GM23338 (cell line): ENCODE measurements at places on chromosomes 3 and 15.

GRCh38 chr3:195212749-195213375 is 58.1 kb downstream of the XXYLT1 start:
- peaks cover 19% of the 10 kb centered on the region for H3K4me1 ChIP-seq
- H3K27ac ChIP-seq, result no peak overlapping the region
- H3K36me3 ChIP-seq, result no peaks in the 10 kb centered on the region

DNA sequence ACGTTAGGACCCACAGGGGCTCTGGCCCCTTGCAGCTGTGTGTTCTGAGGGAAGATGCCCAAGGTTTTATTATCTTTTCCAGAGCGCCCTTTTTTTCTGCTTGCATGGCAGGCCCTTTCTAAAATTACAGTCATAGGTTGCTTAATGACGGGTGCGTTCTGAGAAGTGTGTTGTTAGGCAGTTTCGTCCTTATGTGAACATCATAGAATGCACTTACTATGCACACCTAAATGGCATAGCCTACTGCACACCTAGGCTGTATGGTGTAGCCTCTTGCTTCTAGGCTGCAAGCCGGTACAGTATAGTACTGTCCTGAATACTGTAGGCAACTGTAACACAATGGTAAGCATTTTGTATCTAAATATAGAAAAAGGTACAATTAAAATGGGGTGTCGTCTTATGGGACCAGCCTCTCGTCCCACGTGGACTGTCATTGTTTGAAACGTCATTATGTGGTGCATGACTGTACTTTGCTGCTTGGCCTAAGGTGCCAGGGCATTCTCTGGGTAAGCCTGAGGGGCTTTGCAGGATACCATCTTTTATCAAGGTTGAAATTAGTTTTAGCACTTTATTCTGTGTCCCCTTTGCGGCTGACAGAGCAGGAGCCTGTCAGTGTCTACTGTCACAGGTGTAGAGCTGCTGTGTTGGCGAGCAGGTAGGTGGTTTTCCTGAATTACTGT is 10.9 kb downstream of the KLF13 start:
- no peaks in the 10 kb centered on the region for H3K27me3 ChIP-seq
- no peak for DNase-seq
- H3K4me3 ChIP-seq, result no peak overlapping the region
- H3K27ac ChIP-seq, result no peak overlapping the region

- H3K4me1 ChIP-seq, result peaks cover 21% of the 10 kb centered on the region
- DNase-seq, result peak; percentile 28
- H3K36me3 ChIP-seq, result no peaks in the 10 kb centered on the region
- H3K27me3 ChIP-seq, result no peaks in the 10 kb centered on the region
- no peak overlapping the region for H3K4me3 ChIP-seq
- H3K27ac ChIP-seq, result no peak overlapping the region
These were observed 91.8 kb downstream of the SSR3 start for GRCh38 chr3:156463123-156463522.

DNA sequence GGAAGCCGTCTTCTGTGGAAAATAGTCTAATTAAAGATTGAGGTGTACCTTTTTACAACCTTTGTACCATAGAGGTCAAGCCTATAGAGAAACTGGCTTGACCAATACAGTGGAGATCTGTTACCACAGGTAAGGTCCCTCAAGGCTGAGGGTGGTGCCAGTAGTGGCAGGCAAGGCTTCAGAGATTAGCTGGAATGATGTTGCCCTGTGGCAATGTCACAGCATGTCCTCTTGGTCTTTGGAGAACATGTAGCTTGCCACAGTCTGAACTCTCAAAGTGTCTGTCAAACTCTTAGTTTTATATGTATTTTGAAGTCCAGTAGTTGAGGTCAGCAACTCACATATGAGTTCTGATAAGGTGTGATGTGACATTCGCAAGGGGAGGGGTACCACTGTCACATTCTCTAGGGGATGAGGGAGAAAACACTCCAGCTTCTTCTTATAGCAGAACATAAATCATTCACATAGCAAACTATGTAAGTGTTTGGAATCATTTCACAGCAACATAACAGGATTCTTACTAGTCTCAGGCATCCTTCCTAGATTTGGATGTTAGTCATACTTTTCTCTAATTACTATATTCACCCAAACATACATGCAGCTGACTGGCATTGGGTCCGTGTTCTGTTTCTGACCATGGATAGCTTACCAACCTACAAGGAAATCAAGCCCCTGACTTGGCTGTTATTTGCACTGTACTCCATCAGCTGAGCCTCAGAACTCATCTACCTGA is 173.6 kb downstream of the UBE2E2 start:
- peaks cover 15% of the 10 kb centered on the region for H3K4me1 ChIP-seq
- H3K36me3 ChIP-seq, result no peaks in the 10 kb centered on the region
- H3K27me3 ChIP-seq, result no peaks in the 10 kb centered on the region

GRCh38 chr15:82105451-82106215 is 59.8 kb upstream of the MEX3B start:
- no peaks in the 10 kb centered on the region for H3K27me3 ChIP-seq
- H3K27ac ChIP-seq, result no peak overlapping the region
- no peak overlapping the region for H3K4me3 ChIP-seq
- H3K4me1 ChIP-seq, result peaks cover 6% of the 10 kb centered on the region; the same call in 1 of the 2 replicates
- peak; percentile 55 for DNase-seq
- H3K36me3 ChIP-seq, result no peaks in the 10 kb centered on the region

GRCh38 chr3:35393901-35394799 is 245.2 kb upstream of the ARPP21 start:
- DNase-seq, result peak; percentile 5
- H3K27me3 ChIP-seq, result no peaks in the 10 kb centered on the region
- H3K4me3 ChIP-seq, result no peak overlapping the region
- H3K4me1 ChIP-seq, result no peaks in the 10 kb centered on the region

DNA sequence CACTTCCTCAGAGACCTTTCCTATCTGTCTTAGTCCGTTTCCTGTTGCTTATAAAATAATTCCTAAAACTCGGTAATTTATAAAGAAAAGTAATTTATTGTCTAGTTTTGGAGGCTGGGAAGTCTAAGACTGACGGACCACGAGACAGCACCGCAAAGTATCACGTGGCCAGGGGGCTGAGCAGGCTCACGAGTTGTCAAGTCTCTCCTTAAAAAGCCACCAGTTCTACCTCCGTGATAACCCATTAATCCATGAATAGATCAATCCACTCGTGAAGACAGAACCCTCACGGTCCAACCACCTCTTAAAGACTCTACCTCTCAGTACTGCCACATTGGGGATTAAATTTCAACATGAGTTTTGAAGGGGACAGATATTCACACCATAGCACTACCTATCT is 821 bp downstream of the LINS1 start:
- peak overlapping the region; percentile 95 for H3K4me3 ChIP-seq
- DNase-seq, result peak; percentile 21
- H3K27me3 ChIP-seq, result no peaks in the 10 kb centered on the region

- no peaks in the 10 kb centered on the region for H3K36me3 ChIP-seq
- H3K4me3 ChIP-seq, result peak overlapping the region; percentile 95
- no peaks in the 10 kb centered on the region for H3K27me3 ChIP-seq
- peak; percentile 39 for DNase-seq
- H3K27ac ChIP-seq, result peak overlapping the region; percentile 97
These were observed 794 bp downstream of the ARPP19 start for GRCh38 chr15:52567871-52568600.

DNA sequence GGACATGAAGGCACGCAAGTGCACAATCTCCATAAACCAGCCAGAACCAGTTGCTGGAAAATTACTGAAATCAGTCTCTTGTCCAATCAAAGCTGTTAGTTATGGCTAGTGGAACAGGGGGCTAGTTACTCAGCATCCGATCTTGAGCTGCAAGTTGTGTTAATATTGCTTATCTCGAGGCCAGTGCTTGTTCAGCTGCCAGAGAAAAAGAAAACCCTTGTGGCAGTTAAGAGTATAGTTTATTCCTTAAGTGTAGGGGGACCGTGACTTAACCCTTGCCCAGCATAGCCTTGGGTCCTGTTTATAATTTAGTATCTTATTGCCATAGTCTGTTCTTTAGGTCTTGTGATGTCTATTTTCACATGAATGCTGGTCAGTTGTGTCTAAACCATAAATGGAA is 268.5 kb downstream of the CD47 start:
- no peaks in the 10 kb centered on the region for H3K36me3 ChIP-seq
- no peaks in the 10 kb centered on the region for H3K27me3 ChIP-seq
- H3K27ac ChIP-seq, result no peak overlapping the region
- no peak overlapping the region for H3K4me3 ChIP-seq
- no peaks in the 10 kb centered on the region for H3K4me1 ChIP-seq

DNA sequence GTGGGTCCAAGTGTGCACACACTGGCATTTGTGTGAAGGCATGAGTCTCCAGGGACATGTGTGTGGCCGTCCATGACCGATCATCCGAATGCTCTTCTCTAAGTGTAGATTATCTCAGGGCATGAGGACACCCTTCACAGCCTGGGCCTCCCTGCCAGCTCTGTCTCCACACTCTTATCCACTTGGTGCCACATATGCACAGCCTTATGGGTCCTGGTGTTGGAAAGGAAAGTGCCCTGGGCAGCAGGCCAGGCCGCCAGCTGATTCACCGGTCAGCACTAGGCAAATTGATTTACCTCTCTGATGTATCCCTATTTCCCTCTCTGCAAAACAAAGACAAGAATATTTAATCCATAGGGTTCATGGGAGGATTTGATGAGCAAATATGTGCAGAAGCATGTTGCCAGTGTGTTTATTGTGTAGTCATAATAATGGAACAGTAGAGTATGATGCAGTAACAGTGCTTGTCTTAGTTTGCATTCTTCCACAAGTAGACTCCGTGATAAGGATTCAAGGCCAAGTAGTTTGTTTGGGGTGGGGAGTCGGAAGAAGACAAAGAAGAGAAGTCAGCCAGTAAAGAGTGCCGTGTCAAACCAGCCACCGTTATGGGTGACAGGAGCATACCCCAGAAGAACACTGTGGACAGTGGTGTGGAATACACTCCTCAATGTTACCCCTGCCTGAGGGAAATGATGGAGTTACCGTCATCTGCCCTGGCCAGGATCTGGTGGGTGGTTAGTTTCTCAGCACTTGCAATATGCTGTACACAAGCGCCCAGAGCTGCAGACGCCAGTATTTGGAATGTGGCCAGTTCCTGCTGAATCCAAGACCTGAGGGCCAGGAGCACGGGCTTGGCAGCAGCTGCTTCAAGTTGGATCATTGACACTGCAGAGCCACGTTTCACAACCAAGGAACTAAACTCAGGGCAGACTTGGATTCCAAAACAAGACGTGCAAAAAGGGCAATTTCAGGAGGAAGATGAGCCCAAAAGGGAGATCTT is 85.1 kb downstream of the MTHFS start:
- H3K36me3 ChIP-seq, result no peaks in the 10 kb centered on the region
- H3K27me3 ChIP-seq, result no peaks in the 10 kb centered on the region
- H3K4me3 ChIP-seq, result no peak overlapping the region
- H3K4me1 ChIP-seq, result 0 out of 2 replicates have a peak, but pooled peaks cover 1% of the 10 kb centered on the region

GRCh38 chr15:52309154-52309548 is 13.5 kb upstream of the MYO5C start:
- DNase-seq, result no peak
- no peaks in the 10 kb centered on the region for H3K36me3 ChIP-seq
- H3K4me3 ChIP-seq, result no peak overlapping the region
- no peak overlapping the region for H3K27ac ChIP-seq

DNA sequence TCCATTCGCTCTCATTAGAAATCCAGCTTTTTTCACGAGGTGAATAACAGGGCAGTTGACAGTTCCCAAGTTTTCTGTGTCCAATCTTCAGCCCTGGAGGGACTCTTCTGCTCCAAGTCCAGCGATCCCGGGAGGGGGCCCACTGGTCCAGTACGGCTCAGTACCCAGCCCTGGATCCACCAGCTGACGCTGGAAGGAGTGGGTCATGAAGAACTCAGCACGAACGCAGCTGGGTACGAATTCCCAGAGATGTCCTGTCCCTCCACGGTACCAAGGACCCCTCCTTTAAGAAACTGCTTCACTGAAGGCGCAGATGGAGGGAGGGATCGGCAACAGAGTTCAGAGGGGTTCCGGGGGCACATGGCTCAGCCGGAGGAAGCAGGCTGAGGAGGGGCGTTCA is 16.5 kb upstream of the CLK3 start:
- no peak overlapping the region for H3K27ac ChIP-seq
- H3K4me3 ChIP-seq, result peak overlapping the region; percentile 49; the same call in 1 of the 2 replicates
- no peaks in the 10 kb centered on the region for H3K27me3 ChIP-seq
- DNase-seq, result no peak
- H3K36me3 ChIP-seq, result no peaks in the 10 kb centered on the region

DNA sequence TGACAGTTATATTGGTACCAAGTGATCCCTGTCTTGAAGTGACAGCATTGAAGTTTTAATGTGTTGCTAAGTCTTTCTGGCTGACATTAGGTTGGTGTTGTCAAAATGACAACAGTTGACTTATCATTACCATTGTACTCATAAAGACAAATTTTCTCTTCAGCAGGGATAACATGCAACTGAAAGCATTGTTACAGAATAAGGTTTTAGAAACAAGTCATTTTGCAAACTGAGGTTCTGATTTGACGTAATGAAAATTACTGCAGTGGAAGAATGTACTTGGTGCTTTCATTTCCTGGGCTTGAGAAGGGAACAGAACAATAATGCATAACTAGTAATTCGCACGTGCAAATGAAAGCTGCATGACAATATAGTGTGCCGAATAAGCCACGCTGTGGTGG is 75.1 kb downstream of the MOBP start:
- H3K27me3 ChIP-seq, result no peaks in the 10 kb centered on the region
- no peak overlapping the region for H3K27ac ChIP-seq
- H3K4me3 ChIP-seq, result no peak overlapping the region
- peaks cover 14% of the 10 kb centered on the region for H3K4me1 ChIP-seq
- H3K36me3 ChIP-seq, result no peaks in the 10 kb centered on the region
- DNase-seq, result no peak

DNA sequence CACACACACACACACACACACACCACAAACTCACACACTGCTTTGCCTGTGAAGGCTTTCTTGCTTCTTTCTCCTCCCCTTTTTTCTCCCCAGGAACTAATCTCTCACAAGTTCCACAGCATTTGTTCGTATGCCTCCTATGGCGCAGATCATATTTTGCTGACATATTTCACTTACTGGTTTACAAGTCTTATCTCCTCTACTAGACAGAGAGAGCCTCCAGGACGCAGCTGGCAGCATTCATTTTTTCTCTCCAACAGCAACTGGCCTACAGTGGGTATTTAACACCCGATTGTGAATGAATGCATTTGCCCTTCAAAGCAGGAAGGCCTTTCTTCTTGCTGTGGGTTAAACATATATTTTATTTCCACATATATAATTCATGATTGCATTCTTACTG is 47.0 kb upstream of the DLG1 start:
- no peak overlapping the region for H3K27ac ChIP-seq
- H3K4me1 ChIP-seq, result no peaks in the 10 kb centered on the region
- H3K27me3 ChIP-seq, result no peaks in the 10 kb centered on the region
- DNase-seq, result no peak

- H3K27ac ChIP-seq, result no peak overlapping the region
- no peaks in the 10 kb centered on the region for H3K36me3 ChIP-seq
- no peaks in the 10 kb centered on the region for H3K27me3 ChIP-seq
- H3K4me3 ChIP-seq, result no peak overlapping the region
- DNase-seq, result no peak
These were observed 111.7 kb upstream of the SMAD3 start for GRCh38 chr15:66953523-66954229.

DNA sequence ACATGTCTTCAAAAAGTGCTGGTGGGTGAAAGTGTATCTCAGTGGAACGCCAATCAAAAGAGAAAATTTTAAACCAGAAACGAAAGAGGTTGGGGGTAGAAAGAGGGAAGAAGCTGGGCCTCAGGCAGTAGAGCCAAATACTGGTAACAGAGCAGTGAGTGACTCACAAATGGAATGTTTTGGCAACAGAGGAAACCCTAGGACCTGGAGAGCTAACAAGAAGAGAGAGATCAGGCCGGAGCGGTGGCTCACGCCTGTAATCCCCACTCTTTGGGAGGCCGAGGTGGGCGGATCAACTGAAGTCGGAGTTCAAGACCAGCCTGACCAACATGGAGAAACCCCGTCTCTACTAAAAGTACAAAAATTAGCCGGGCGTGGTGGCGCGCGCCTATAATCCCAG is 450.8 kb upstream of the NAALADL2 start:
- H3K27me3 ChIP-seq, result no peaks in the 10 kb centered on the region
- H3K36me3 ChIP-seq, result no peaks in the 10 kb centered on the region
- H3K4me1 ChIP-seq, result peaks cover 13% of the 10 kb centered on the region
- no peak overlapping the region for H3K4me3 ChIP-seq
- no peak for DNase-seq
- no peak overlapping the region for H3K27ac ChIP-seq
